NCI-H510A treated with DMSO at 0.1 percent for 48 hours (cell line): ENCODE measurements at places on chromosomes 7 and 10.

GRCh38 chr10:21728618-21729017 lies 194.6 kb downstream of the MLLT10 start:
- no peak for DNase-seq

DNA sequence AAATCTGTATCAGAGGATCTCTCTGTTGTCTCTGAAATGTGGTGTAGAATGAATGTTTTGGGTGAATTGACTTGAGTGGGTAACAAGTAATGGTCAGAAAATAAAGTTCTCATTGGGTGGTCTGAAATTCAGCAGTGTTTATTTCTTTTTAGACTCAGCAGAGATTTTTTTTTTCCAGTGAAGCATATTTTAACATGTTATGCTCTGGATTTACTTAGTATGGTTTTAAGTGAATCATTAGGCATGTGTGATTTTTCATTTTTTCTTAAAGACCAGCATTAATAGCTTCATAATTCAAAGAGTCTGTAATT lies 63.5 kb downstream of the REEP3 start:
- no peak for DNase-seq

- peak; percentile 2 for DNase-seq
Observed at GRCh38 chr7:117123311-117123926, 170.1 kb downstream of the ST7 start.

- no peak for DNase-seq
Observed at GRCh38 chr10:26737730-26738129, 40.2 kb downstream of the PDSS1 start.

DNA sequence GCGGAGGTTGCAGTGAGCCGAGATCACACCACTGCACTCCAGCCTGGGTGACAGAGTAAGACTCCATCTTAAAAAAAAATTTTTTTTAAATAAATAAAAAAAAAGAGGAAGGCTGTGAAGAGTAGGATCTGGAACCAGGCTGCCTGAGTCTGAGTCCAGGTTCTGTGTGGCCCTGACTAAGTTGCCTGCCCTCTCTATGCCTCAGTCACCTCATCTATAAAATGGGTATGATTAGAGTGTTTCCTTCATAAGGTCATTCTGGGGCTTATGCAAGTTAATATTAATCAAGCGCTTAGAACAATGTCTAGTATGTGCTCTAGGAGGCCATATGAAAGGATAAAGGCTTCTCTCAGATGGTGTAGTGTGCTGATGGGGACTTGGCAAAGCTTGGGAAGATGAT lies 12.3 kb downstream of the COL26A1 start:
- DNase-seq = no peak

GRCh38 chr7:42880392-42880791 lies 31.5 kb downstream of the C7orf25 start:
- DNase-seq = no peak

GRCh38 chr7:108561047-108561619 lies 8.4 kb downstream of the THAP5 start:
- DNase-seq = no peak
